ENCODE measurements at places on chromosomes 7 and 10.
A peak's percentile ranks its signal among the peaks of the same experiment; 100 is the strongest.

DNA sequence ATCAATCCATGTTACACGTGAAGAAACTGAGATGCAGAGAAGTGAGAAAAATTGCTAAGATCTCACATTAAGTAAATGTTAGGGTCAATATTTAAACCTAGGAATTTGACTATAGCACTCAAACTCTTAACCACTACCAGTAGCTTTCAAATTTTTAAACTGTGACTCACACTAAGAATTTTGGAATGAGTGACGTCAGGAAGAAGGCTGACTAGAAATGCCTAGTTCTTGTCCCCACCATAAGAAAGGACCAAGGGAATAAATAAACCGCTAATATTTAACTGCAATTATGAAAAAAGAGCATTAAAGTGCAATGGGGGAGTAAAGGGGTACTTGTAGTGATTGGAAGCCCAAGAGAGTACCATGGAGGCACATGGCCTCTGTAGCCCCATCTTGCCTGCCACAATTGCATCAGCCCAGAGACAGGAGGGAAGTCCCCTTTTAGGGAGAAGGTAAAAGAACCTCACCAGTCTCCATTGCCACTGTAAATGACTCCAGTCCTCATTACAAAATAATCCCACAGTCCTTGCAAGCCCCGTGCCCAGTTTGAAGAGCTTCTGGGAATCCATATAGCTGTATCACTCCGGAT is 3.5 kb upstream of the AKR1B1 start:
- no peak for DNase-seq

DNA sequence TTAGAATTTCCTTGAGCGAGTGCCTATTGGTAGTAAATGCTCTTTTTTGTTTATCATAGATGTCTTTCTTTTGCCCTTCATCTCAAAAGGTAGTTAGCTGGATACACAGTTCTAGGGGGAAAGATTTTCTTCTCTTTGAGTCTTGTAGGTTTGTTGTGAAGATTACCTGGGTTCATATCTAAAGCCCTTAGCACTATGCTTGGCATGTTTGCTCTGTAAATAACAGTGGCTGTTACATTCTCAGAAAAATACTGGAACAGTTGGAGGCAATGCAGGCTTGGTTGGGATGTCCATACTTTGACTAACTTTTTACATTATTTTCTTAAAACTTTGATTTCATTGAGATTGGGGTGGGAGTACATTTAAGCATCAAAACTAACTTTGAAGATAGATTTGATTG is 144.0 kb downstream of the AUTS2 start:
- DNase-seq, result no peak

DNA sequence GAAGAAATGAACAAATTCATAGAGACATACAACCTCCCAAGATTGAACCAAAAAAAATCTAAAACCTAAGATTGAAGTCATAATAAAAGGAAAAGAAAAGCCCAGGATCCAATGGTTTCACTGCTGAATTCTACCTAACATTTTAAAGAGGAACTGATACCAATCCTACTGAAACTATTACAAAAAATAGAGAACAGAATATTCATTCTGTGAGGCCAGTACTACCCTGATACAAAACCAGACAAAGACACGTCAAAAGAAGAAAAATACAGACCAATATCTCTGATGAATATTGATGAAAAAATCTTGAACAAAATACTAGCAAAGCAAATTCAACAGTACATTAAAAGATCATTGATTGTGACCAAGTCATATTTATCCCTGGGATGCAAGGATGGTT is 128.5 kb upstream of the STEAP1 start:
- DNase-seq, result no peak

- DNase-seq, result no peak
These were observed 103.3 kb upstream of the ARMC3 start for GRCh38 chr10:22824520-22824919.

DNA sequence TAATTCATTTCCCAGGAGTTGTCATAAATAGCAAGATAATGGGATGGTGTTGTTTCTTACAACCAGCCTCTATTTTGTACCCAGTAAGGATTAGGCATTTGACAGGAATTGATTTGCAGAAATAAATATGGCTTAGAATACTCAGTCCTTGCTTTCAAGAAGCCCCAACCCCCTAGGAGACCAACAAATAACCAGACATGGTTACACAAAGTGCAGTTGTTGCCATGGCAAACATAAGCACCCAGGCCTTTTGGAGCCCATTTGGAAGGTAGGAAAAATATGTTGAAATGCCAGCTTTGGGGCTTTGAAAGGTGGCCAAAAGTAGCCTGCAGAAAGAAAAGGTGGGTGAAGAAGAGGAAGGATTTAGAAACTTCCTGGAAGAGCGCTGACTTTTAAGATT is 397.5 kb downstream of the CDC14C start:
- no peak for DNase-seq

DNA sequence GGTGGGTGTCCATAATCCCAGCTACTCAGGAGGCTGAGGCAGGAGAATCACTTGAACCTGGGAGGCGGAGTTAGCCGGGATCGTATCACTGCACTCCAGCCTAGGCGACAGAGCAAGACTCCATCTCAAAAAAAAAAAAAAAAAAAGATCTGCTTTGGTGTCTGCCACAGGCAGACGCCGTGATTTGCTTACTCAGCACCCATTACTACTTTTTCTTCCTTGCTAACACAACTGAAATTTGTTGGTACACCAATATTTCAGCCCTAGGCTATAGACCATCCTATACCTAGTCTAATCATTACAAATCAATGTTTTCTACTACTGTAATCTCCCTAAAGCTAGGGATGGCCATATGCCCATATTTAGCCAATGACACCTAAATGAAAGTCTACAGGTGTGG is 53.5 kb upstream of the PARD3 start:
- DNase-seq, result no peak

DNA sequence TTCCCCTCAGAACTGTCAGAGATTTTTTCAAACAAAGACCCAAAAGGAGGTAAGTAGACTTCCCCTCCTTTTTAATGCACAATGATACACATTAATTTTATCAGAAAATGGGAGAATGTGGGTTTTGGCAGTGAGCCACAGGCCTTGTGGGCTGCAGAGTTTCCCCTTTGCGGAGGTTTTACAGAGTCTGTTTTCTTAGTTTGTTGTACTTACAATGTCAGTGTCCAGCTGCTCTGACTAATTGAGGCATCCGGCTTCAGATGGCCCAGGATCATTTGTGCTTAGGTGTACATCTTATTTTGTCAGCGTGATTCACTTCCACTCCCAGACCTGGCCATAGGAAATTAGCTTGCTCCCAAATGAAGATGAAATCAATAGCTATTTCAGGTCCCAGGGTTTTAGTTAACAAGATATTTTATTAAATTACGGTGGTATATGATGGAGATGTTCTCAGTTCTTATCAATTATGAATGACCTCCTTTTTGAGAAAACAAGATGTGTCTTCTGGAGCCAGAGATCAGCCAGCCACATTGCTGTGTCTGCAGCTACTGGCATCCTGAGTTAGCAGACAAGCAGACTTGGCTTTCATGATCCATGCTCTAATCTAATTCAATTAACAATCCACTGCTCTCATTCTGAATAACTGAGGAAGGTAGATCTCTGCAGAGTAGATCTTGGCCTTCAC is 1086.6 kb upstream of the SORCS1 start:
- no peak for DNase-seq

GRCh38 chr7:151241755-151242096 is 6.8 kb downstream of the SMARCD3 start:
- DNase-seq, result no peak

GRCh38 chr7:159078193-159078910 is 66.3 kb downstream of the VIPR2 start:
- DNase-seq, result no peak

DNA sequence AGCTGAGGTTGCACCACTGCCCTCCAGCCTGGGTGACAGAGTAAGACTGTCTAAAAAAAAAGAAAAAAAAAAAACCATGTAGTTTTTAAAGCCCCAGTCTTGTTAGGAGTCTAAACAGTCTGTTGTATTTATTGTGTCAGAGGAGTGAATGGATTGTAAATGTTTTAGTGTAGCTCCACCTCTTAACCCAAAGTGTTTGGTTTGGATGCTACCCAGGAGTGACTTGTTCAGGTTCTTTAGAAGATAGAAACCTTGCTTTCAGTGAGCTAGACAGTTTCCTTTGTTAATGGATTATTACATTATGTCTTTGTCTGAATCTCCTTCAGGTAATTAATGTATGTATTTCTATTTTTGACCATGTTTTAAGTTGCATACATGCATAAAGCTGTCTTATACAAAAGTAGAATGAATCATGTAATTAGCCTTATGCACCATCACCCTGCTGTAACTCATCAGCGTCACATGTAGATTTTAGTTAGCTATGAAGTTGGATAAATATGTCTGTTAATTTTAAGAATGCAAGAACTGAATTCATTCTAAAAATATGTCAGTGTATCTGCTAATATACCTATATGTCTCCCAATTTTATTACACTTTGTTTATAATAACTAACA is 97.7 kb downstream of the TAF3 start:
- DNase-seq, result no peak

DNA sequence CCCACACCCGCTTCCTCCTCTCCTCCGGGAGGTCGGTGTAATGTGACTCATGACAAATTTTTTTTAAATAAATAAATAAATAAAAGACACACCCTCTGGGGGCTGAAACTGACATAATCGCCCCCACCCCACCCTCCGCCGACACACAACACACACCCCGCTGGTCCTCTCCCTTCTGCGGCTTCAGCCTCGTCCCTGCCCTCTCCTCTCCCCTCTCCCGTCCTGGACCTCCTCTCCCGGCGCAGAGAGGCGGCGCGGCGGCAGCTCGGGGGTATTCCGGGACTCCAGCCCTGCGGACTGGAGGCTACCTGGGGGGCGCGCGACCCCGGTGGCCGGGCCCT is 686 bp downstream of the ABI1 start:
- peak; percentile 39 for DNase-seq

- DNase-seq, result no peak
These were observed 126.1 kb upstream of the TMEM196 start for GRCh38 chr7:19899529-19899928.

- no peak for DNase-seq
These were observed 37.7 kb downstream of the CAMK2B start for GRCh38 chr7:44287488-44288380.

GRCh38 chr10:72086466-72087391 is 1.6 kb downstream of the SPOCK2 start:
- DNase-seq, result peak; percentile 24

Measured in neuronal stem cell (in vitro differentiated cells).